ENCODE measurements at places on chromosomes 4 and X. TPM values are rescaled to one million over a fixed set of nuclear protein-coding genes. Genes with fewer than 3 reads are reported as not detected.

The CXorf38 gene
- 22.8 TPM for total RNA-seq

The FHDC1 gene
- total RNA-seq: 0.14 TPM

The EVC2 gene
- total RNA-seq: 1.4 TPM

The ALAS2 gene
- total RNA-seq: not detected

GRCh38 chr4:128350449-128351045 is 62.9 kb upstream of the PGRMC2 start:
- no peak for DNase-seq

GRCh38 chr4:3122081-3122563 is 47.6 kb downstream of the HTT start:
- DNase-seq: no peak

All from activated CD8-positive, alpha-beta memory T cell treated with anti-CD3 and anti-CD28 coated beads, Interleukin-2, amount 10 ng/mL, durations not matched to agents 7 days and 5 days (primary cell).